Activated T-helper 1 cell treated with anti-CD3 and anti-CD28 coated beads, Interleukin-2, amount 50 U/mL, for 16 hours (primary cell): ENCODE measurements at places on chromosomes 7 and 10.

DNA sequence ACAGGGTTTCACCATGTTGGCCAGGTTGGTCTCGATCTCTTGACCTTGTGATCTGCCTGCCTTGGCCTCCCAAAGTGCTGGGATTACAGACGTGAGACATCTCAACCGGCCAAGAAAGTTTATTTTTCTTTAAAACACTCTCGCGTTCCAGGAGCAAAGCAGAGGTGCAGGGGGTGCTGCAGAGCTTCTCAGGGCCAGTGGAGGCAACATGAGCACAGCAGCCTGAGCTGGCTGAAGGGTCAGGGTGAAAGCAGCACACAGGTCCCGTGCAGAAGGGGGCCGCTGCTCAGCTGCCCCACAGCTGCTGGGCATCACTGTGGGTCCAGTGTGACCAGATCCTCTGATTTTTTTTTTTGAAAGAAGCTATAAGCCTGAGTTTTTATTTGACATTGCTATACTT is 46.1 kb downstream of the EPHB4 start:
- DNase-seq: no peak

DNA sequence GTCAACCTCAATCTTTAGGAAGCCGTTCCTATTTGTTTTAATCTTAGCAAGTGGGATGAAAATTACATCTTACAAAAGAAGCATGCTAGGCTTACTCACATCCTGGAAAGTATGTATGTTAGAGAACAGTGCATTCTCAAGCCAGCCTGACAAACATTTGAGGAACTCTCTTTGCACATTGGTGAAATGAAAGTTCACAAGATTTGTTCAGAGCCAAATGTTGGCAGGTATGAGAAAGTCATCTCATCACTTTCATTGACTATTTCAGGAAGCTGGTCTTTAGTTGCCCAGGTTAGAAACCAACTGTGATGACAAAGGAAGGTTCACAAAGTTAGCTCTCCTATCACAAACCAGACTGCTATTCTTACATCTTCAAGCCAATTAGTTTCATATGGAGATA is 57.1 kb downstream of the ABCB1 start:
- DNase-seq: no peak

- DNase-seq: no peak
Measured at GRCh38 chr10:77158666-77159065, 478.9 kb downstream of the KCNMA1 start.

GRCh38 chr10:13627459-13628310 is 40.9 kb downstream of the PRPF18 start:
- DNase-seq: no peak

GRCh38 chr10:26488344-26488743 is 50.2 kb downstream of the APBB1IP start:
- DNase-seq: no peak

DNA sequence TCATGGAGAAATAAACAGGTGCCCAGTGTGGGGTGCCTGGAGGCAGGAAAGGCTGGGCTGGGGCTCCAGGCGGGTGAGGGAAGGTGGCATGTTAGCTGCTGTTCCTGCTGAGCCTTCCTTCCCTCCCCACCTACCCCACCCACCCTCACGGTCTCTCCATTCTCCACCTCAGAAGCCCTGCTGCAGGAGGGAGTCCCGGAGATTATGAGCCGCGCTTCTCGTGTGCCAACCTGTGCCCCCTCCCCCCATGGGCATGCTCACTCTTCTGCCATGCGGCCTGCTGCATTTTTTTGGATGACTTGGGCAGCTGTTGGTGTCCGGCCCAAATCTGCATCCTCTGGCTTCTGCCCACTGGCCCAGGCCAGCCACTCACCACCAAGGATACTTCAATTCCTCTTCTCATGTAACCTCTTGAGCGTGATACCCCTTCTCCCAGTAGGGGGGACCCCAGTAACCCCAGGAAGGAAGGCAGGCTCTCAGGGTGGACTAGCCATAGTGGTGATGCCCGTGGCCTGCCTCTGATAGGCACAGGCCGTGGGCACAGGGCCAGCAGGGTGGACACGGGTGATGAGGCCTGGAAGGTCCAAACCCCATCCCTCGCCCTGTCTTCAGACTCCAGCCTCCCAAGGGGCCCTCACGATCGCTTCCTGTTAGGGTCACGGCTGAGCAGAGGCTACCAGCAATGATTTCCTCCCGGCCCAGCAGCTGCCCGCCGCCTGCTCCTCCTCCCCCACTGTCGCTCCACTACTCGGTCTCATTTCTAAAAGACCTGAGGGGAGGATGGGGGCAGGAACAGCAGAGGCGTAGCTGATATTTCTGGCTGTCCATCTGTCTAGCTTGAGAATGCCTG is 27.8 kb downstream of the UNC5B start:
- DNase-seq: no peak

- no peak for DNase-seq
Measured at GRCh38 chr10:127193125-127193524, 3.3 kb downstream of the INSYN2A start.

DNA sequence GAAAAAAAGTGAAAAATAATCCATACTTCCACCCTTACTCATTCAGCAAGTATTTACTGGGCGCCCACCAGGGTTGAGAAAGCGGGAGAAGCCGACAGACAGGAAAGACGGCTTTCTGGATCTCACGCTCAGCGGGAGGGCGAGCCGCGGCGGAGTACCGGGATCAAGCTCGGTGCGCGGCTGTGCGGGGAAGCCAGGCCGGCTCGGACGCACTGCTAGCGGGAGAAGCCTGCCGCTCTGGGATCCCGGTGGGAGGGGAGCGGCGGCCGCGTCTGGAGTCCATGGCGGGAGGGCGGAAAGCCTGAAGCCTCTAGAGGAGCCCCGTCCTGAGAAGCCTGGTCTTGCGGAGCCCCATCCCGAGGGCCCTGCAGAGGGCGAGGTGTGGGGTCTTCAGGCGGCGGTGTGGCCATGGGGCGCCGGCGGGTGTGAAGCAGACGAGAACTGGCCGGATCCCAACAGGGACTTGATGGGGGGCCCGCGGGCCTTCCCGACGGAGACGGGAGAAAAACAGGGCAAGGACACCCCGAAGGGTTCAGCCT is 82.9 kb downstream of the VIPR2 start:
- DNase-seq: no peak

- DNase-seq: no peak
Measured at GRCh38 chr10:48213047-48213446, 61.4 kb downstream of the FRMPD2 start.

DNA sequence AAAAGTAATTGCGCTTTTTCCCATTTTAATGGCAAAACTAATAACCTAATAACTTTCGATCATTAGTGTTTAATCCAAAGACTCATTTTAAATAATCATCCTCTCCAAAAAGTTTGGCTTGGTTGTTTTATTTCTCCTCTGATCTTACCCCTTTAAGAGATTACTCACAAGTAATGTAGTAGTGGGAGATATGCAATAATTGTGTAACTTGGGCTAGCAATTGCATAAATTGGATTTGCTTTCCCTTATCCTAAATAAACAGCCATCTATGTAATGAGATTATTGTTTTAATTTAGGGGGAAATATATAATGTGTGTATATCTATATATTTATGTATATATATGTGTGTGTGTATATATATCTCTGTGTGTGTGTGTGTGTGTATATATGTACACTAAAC is 82.5 kb downstream of the RNLS start:
- no peak for DNase-seq

DNA sequence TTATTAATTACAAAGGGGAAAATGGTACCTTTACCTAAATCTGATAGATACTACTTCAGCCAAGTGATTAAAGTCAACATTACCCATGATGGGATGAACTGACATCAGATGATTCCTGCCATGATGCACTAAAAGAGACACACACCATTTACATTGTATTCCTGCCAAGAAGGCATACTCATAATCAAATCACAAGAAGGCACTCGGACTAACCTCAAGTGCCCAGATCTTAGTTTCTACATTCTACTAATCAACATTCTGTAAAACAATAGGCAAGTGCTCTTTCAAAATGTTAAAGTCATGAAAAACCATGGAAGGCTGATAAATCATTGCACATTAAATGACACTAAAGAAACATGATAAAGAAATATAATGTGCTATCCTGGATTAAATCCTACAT is 44.4 kb downstream of the SLC35G1 start:
- DNase-seq: no peak

DNA sequence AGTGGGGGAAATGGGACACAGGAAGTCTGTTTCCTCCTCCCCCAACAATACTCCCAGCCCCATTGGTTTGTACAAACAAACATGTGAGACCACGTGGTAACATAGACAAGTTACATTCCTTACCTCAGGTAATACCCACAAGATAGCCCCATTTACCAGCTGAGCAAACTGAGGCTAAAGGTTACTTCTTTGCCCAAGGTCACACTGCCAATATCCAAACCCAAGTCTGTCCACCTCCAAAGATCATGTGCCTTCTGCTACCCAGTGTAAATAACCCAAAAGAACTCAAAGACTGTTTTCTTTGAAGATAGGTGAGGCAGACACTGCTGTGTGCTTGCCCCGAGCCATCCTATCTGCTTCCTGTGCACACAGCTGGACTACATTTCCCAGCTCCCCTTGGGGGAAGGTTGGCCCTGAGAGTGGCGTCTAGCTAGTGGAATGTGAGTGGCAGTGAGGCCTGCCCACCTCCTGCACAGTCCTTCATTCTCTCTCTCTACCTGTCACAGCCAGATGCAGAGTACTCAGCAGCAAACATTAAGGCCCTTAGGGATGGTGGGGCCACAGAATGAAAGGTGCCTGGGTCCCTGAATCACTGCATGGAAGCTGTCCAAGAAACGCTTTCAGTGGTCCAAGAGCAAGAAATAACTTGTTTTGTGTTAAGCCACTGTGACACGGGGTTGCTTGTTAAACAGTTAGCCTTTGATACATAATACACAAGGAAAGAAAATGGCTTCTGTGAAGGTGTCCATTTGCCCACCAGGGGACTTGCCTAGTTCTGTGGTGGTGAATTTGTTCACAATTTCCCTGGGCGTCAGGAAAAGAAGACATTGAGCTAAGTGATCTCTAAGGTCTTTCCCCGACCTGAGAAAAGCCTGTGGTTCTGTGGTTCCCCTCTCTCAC is 257.7 kb upstream of the NFE2L3 start:
- DNase-seq: peak; percentile 3

DNA sequence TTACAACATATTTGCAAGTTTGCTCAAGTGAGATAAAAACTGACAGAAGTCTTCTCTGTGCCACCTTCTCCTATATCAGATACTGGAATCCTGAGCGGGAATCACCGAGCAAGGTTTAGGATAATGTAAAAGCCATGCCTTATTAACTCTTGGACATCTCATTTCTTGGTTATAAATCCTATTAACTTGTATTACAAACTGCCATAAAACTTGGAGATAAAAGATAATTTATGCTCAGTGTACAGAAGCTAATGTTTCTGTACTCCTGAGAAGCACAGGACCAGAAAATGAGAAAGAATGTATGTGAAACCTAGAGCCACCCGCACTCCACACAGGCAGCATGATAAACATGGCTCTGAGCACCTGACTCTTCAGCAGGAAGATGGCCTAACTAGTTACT is 181.2 kb upstream of the NOBOX start:
- DNase-seq: no peak

- no peak for DNase-seq
Measured at GRCh38 chr7:98097042-98097645, 9.5 kb upstream of the LMTK2 start.

DNA sequence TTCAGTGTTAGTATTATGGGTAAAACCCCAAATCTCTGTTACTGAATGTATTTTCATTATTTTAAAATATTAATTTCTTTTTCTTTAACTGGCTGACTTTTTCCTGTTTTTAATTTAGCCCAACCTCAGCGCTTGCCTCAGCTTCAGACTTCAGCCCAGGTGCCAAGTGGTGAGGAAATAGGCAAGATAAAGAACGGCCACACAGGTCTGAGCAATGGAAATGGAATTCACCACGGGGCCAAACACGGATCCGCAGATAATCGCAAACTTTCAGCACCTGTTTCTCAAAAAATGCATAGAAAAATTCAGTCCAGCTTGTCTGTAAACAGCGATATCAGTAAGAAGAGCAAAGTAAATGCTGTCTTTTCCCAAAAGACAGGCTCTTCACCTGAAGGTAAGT is 57.5 kb downstream of the MDFIC start:
- DNase-seq: no peak

DNA sequence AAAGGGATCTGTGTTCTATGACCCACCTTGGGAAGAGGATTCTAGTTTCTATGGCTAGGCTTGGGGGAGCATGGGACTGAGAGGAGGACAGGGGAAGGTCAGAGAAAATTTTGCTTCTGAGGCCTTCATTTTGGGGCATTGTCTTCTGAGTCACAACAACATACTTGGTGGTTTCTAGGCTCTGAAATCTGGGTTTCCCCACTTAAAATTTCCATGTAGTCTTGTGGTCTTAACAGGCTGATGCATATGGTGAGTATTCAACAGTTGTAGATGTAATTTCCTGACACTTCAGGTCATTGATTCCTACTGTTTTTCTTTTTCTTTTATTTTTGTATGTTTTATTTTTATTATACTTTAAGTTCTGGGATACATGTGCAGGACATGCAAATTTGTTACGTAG is 88.5 kb downstream of the ANKRD7 start:
- no peak for DNase-seq

- no peak for DNase-seq
Measured at GRCh38 chr10:23870651-23871610, 338.0 kb upstream of the KIAA1217 start.

- DNase-seq: no peak
Measured at GRCh38 chr10:116879817-116880216, 30.5 kb downstream of the ENO4 start.

DNA sequence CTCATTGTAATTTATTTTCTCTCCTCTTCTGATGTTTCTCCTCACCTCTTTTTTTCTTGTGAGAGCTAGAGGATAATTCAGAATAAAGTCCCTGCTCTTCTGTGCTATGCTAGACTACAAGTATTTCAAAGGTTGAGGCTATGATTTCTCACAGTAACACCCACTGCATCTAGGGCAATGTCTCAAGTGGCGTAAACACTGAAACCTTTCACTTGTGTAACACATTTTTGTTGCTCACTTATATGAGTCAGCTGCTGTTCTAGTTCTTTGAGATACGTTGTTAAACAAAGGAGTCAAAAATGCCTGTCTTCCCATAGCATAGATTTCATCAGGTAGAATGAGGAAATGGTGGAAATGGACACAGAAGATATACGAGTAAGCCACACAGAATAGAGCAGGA is 305.1 kb upstream of the PITRM1 start:
- no peak for DNase-seq

GRCh38 chr7:63925626-63926460 is 72.8 kb upstream of the ZNF722 start:
- peak; percentile 69 for DNase-seq
